Coronary artery (tissue), 2 donors: ENCODE measurements at places on chromosomes 6 and 20.

DNA sequence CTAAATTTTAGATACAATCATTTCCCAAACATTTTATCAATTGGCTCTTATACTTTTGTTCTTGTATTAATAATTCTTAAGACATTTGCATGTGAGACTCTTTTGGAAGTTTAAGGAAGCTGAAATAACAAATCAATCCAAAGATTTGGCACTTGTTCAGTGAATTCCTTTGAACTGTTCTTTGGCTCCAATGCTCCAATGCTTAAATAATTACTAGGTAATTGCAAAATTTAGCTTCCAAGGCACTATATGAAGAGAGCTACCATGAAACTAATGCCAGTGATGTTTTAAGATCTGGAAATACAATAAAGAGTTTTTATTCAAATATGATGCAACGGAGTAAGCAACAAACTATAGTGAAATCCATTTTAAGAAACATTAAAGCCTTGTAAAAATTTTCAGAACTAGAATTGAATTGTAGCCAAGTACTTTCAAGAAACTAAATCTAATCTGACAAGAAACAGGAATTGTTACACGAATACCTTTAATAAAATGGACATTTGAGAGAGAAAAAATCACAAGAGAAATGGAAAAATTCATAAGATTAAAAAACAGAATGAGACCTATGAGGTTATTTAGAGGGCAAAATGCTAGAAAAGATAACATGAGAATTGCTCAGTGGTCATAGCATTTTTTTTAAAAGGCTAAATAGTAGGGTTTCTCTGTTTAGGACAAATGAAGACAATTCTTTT is 43.6 kb upstream of the SMLR1 start:
- DNase-seq: no peak

GRCh38 chr6:6784514-6785162 is 196.1 kb downstream of the LY86 start:
- no peak for DNase-seq

GRCh38 chr6:150409576-150410066 is 40.8 kb downstream of the IYD start:
- no peak for DNase-seq

- DNase-seq: no peak
Measured at GRCh38 chr20:38985603-38986170, 23.5 kb downstream of the DHX35 start.
